ENCODE measurements at places on chromosomes 7 and 10.
A peak's percentile ranks its signal among the peaks of the same experiment; 100 is the strongest.

DNA sequence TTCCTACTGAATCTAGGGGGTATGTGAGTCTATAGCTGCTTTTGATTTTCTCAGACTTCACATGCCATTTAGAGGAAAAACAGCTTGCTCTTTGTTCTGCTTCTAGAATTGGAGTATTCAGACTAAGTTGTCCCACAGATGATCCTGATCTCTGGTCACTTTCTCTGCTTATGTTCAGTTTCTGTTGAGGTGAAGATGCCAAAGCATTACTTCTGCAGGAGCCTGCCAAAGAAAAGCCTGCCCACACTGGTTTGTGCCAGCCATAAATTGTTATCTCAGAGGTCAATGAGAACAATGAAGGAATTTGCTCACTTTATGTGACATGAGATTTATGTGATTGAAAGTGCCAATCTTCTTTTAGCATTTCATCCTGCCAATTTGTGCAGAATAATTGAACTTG lies 163.6 kb downstream of the CDK14 start:
- DNase-seq = no peak

- DNase-seq = no peak
Observed at GRCh38 chr10:7817984-7818294, 366 bp upstream of the TAF3 start.

- DNase-seq = no peak
Observed at GRCh38 chr7:131067220-131067619, 260.5 kb upstream of the MKLN1 start.

DNA sequence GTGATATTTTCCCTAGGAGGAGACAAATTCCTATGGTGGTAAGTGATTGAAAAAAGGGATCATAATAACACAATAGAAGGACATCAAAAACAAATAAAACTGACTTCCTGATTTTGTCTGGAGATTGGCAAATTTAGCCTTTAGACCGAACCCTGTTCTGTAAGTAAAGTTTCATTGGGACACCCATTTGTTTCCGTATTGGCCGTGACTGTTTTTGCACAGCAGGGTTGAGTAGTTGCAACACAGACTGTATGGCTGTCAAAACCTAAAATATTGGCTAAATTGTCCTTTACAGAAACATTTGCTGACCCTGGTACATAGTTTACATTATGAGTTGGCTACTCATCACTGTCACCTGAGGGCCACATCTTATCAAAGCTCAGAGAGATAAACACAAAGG lies 168.6 kb downstream of the PRKCQ start:
- DNase-seq = no peak

GRCh38 chr10:99784727-99785441 lies 2.4 kb downstream of the ABCC2 start:
- no peak for DNase-seq

- no peak for DNase-seq
Observed at GRCh38 chr10:30387646-30388243, 38.7 kb upstream of the MTPAP start.

- no peak for DNase-seq
Observed at GRCh38 chr7:23618241-23618640, 21.1 kb downstream of the CCDC126 start.

- DNase-seq = no peak
Observed at GRCh38 chr7:3164380-3164792, 120.7 kb upstream of the CARD11 start.

GRCh38 chr10:75955973-75956502 lies 524.6 kb downstream of the LRMDA start:
- no peak for DNase-seq

DNA sequence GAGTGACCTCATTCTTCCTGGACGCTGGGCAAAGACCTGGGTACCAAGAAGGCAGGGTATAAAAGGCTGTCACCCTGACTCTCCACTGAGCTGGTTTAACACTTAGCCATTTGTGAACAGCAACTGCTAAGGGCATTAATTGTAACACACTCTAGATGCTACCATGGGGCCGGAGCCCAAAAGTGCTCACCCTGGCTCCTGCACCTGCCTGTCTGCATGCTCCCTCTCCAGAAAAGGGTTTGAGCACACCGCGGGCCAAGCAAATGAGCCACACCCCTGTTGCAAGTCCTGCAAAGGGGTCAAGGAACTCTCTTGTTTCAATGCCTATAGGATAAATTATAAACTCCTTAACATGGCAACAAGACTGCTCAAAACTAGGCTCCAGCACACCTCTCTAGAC lies 114.8 kb downstream of the TEX36 start:
- DNase-seq = no peak

DNA sequence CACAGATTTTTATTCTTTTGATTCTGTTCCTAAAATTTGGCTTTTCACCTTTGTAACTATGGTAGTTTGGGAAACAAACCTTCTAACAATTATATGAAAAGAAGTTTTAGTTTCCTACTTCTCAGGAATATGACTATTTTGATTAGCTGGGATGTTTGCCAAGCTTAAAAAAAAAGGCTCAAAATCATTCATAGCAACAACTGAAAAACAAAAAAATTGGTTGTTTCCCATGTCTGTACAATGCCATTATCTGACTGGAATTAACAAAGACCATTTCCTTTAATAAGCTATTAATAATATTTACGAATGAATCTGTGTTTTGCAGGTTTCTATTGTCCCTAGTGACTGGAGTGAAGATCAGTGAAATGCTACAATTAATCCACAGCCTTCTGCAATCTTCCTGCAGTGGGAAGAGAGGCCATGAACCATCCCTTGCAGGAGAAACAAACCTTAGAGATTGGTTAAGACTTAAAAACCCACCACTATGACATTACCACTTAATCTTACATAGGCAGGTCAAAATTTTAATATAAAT lies 4.2 kb downstream of the PURB start:
- no peak for DNase-seq

GRCh38 chr10:47441938-47442337 lies 42.0 kb downstream of the ANXA8 start:
- no peak for DNase-seq

- DNase-seq = no peak
Observed at GRCh38 chr7:55524558-55525310, 47.6 kb downstream of the VOPP1 start.

- no peak for DNase-seq
Observed at GRCh38 chr7:129898502-129899160, 54.1 kb downstream of the UBE2H start.

GRCh38 chr7:26348234-26348851 lies 56.7 kb downstream of the SNX10 start:
- no peak for DNase-seq

GRCh38 chr10:80070057-80070456 lies 8.4 kb upstream of the TMEM254 start:
- DNase-seq = no peak

GRCh38 chr7:123054357-123055133 lies 59.0 kb upstream of the TAS2R16 start:
- DNase-seq = no peak

GRCh38 chr7:3120513-3120912 lies 76.8 kb upstream of the CARD11 start:
- no peak for DNase-seq

- no peak for DNase-seq
Observed at GRCh38 chr10:6027929-6028328, 34.2 kb downstream of the IL2RA start.

DNA sequence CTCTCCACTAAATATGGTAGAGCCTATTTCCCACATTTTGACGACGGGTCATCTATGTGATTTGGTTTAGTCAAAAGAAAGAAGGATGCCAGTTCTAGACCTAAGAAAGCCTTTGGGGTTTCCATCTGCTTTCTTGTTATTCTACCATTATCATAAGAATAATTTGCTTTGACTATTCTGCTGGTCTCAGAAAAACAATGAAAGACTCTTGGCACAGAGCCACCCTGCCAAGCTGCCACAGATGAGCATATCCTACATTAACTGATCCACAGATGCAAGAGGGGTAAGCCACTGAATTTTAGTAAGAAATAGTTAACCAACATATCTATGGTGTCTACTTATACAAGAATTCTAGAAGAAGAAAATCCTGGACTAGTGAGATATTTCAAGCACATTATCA lies 158.6 kb upstream of the MAGI2 start:
- DNase-seq = no peak

GRCh38 chr7:157271991-157272324 lies 64.8 kb upstream of the DNAJB6 start:
- DNase-seq = peak; percentile 98

DNA sequence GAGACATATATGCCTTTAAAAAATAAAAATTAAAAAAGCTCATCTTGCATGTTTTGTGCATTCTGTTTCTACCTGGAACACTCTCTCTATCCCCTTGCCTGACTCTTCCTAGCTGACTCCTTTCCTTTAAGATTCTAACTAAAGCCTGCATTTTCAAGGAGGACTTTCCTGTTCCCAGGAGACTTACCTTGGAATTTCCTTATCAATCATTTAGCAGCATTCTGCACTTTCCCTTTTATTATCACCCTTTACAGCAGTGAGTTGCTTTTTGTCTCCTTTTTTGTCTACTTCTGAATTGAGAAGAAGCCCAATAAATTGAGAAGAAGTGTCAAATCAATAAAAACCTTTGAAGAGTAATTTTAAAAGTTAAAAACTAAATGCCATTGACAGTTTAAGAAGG lies 142.2 kb upstream of the TMEM196 start:
- no peak for DNase-seq

DNA sequence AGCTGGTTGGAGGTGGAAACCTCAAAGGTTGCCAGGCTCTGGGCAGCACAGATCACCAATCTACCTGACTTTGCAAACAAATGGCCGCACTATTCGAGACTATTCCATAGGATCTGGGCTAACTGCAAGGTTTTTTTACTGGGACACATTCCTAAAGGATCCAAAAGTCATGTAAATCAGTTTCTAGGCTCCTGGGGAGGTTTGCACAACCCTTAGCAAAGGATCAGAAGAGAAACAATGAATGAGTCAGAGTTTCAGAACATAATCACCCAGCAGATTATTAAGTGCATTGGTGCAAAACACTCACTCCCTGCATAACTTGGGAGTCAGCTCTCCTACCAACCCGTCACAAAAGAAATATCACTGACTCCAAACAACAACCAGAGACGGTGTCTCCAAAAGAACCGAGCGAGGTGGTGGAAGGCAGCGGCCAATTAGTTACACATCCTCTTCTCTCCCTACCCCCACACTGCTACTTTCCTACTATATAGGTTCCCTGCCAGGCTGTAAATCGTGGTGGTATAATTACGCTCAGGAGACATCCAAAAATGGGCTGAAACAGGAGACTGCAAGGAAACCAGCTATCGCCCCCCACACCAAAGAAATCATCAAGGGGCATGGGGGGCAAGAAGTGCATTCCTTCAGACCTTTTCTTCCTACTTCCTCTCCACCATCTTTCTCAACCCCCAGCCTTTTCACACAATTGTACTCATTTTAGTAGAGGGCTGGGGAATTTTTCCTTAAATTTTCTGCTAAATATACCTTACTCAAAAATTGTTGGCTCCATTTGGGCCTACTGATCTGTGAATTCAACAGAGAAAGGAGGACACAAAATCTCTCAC lies 3.2 kb downstream of the UBE2H start:
- peak; percentile 86 for DNase-seq

GRCh38 chr7:124566583-124566982 lies 199.0 kb downstream of the GPR37 start:
- DNase-seq = peak; percentile 68

- no peak for DNase-seq
Observed at GRCh38 chr10:37865264-37865663, 7.9 kb upstream of the ZNF248 start.

- no peak for DNase-seq
Observed at GRCh38 chr7:113775401-113775800, 143.4 kb downstream of the PPP1R3A start.

DNA sequence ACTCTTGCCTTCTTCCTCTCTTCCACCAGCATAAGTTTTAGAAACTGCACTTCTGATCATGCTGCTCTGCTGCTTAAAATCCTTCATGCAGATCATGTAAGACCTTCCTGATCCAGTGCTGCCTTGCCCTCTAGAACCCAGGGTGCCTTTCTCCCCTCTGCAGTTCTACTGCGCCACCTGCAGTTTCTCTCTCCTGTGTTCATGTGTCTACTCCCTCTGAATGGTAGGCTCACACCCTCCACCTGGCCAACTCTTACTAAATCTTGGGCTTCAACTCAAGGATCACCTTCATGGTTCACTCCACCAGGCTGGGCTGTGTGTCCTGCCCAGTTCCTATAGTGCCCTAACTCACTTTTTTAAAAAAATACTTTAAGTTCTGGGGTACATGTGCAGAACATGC lies 174.6 kb upstream of the ITGB1 start:
- no peak for DNase-seq

DNA sequence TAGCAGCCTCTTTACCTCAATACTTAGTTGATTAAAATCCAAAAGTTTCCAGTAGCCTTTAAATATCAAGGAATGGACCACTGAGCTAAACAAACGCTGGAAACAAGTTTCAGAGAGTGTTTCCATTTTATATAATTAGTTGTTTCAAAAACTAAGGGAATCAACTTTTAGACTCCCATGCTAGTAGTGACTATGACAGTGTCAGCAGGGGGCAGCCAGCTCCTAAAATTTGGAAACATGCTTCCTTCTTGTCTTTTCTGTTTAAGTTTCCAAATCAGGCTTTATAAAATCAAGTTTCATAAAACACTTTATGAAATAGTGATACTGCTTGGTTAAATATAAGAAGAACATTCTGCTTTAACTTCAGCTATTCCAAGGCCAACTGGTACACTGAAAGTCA lies 138.2 kb upstream of the TMEM229A start:
- no peak for DNase-seq
